Activated CD4-positive, alpha-beta T cell treated with anti-CD3 and anti-CD28 coated beads, Interleukin-2, Interleukin-4, amounts not matched to agents 100 ng/mL and 50 ng/mL, durations not matched to agents 16 hours and 8 hours (primary cell): ENCODE measurements at places on chromosomes 12 and 14.

DNA sequence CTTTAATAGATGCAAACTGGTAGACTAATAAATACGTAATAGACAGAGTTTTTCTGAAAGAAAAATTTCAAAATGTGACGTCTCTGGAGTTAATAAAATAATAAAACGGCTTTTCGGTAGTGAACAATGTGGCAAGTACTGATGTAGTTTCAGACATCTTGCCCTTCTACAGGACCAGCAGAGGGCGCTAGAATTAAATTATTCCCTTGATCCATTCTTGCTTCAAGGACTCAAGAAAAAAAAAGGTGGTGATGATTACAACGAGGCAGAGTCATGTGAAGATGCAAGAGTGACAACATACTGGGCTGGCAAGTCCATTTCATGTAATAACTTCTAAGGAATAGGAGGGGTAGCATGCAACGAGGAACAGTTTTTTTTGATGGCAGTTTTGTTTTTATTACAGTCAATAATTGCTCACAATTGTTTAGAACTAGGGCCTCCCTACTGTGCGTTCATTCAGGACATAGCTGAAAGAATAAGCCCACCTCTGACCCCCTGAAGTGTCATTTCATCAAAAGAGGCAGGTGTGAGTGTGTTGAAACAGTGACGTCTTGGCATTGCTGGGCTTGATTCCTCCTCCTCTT is 101.0 kb upstream of the GZMB start:
- peak; percentile 37 for DNase-seq

DNA sequence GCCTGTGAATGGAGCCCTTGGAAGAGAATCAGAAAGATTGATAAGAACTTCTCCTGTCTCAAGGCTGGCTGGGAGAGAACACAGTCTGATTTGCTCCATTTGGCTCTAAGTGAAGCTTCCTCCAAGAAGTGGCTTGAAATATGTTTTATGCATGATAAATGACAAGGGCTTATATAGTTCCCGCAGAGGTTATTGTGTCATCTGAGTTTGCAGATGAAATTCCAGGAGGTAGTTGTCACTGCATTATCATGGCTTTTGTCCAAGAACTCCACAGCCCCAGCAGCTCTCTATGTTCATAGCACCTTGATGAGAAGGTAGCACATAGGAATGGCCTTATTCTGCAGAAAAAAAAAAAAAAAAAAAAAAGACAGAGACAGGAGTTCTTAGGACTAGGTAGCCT is 108.5 kb downstream of the DACT1 start:
- DNase-seq = no peak

DNA sequence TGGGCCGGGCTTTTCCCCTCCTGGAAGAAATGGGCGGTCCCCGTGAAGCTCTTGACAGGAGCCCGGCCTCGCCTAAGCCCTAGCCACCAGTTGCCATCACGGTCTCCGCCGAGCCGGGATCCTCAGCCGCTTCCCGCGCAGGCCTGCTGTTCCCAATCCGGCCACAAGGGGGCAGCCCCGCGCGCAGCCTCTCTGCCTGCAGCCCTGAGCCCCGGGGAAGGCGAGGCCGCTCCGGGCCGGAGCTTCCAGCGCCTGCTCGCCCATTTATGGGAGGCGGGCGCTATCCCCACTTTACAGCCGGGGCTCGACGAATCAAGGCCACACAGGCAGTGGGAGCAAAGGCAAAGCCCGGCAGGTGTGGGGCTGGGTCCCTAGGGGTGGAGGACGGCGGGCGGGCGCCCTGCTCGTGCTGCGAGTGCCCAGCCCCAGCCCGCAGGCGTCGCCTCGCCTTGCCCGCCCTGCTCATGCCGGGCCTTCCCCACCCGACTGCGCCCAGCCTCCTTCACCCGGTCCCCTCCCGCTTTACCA is 61.5 kb downstream of the LGMN start:
- peak; percentile 72 for DNase-seq

- no peak for DNase-seq
Measured at GRCh38 chr12:5059358-5059757, 15.7 kb downstream of the KCNA5 start.

GRCh38 chr14:61455351-61455750 is 134.0 kb downstream of the PRKCH start:
- DNase-seq = no peak

DNA sequence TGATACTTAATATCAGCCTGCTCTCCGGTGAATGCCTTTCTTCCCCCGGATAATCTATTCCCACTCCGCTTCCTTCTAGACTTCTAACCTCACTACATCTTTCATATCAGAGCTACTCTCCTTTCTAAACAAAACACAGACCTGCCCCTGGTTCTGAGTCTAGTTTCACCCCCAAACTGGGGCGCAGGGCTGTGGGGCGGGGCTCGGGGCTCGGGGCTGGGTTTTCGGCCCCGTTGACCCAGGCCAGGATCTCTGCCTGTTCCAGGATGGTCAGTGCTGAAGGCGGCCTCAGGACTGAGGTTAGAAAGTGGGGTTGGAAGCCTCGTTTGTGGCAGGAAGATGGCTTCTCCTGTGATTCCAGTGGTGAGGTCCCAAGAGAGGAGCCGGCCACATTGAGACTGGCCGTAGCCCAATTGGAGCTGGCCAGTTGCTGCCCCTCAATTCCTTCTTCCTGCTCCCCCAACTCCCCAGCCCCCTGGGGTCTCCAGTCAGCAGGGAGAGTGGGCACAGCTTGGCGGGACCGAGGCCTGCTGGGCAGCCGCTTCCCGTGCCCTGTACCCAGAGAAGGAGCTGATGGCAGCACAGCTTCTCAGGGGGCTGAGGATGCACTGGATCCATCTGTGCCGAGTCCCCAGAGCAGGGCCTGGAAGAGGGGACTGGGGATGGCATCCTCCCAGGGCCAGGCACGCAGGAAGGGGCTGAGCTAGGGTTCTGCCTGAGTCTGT is 52.9 kb downstream of the LRCOL1 start:
- no peak for DNase-seq

- no peak for DNase-seq
Measured at GRCh38 chr12:98224584-98225221, 290.7 kb upstream of the TMPO start.

DNA sequence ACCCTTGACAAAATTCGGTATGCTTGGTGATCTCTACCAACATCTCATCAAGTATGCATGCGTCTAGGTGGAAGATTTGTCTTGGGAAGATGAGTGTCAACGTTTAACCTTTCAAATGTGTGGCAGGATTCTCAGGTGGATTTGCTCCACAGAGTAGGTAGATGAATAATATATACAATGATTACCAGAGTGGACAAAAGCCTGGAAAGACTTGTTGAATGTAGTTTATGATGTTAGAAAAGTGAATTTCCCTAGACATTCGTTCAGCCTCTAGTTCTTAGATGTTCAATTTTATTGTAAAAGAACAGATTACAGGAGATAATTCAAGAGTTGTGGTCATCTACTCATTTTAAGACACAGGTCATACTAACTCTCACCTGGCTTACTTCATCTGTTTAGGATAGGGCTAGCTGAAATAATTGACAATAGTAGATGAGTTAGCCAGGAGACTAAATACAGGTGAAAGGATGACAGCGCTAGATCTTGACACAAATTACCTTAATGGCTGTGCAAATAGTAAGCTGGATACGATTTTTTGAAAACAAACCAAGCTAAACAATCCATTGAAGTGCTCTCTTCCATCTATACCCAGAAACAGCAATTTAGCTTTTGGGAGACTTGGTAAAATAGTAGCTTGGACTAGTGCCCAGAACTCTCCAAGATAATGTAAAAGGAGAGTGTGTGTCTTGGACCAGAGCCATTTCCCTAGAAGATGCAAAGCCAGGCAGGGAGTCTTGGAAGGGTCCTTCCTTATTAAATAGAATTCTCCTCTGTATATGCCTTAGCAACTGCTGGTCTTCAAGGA is 168.0 kb downstream of the DACT1 start:
- no peak for DNase-seq

DNA sequence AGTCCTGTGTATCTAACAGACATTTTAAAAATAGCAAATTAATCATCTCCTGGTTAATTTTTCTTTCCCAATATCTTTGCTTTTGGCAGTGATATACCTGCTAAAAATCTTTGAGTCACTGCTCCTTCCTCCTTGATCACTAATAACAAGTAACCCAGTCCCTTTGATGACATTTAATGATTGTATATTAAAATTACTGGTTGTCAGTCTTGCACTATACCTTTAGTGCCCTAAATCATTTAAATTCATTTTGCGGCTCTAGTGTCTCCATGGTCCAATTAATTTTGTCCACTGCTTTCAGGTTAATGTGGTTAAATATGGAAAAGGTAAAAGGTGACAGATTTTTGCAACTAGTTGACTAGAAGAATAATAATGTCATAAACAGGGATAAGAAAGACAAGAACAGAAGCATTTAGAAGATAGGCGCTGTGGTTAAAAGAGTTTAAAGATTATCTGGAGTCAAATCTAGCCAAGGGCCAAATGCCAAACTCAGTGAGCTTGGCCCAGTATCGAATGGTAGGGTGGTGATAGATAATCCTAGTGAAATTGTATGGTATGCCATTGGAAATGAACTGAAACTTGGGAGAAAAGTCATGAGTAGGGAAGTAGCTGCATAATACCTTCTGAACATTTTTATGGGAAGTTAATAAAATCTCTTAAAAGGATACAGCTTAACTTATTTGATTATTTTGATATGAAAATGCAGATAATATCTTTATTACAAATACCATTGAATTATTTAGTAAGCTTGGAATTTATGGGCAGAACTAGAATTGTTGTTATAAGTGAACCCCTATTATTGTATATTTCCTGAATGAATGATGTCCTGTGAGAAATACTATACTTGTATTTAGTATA is 115.0 kb downstream of the PCNX1 start:
- DNase-seq = no peak

- no peak for DNase-seq
Measured at GRCh38 chr12:106733660-106734059, 40.8 kb upstream of the RIC8B start.

DNA sequence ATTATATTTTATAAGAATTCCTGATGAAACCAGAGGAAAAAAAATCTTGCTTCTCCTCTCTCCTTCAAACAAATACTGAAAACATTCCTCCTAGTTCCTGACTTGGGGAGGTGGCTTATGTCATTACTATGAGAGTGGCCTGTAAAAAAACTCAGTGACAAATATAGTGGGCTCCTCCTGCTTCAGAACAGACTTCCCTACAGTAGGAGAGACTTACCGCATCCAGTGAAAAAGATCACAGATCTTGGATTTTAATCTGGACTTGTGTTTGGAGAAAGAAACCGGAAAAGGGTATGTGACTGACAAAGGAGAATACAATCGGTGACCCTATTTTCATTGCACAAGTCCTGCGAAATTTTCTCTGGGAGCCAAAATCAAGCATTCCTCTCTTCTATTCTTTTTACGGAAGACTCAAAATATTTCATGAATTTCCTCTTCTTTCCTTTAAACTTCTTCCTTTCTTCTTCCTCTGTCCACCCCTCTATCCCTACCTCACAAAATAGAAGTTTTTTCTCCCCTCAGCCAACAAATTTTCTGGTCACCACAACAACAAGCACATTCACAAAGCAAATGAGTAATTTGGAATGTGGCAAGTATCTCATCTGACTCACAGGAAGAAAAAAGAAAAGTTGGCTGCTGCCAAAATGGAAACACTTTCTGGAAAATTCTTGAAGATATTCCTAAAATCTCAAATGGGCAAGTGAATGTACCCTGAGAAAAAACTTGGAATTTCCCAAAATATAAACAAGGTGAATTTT is 185.1 kb upstream of the CDKN3 start:
- no peak for DNase-seq
